CD4-positive, alpha-beta T cell treated with Interleukin-6 at 100 ng/mL for 8 hours (primary cell): ENCODE measurements at places on chromosomes 2 and 18.
A peak's percentile ranks its signal among the peaks of the same experiment; 100 is the strongest.

DNA sequence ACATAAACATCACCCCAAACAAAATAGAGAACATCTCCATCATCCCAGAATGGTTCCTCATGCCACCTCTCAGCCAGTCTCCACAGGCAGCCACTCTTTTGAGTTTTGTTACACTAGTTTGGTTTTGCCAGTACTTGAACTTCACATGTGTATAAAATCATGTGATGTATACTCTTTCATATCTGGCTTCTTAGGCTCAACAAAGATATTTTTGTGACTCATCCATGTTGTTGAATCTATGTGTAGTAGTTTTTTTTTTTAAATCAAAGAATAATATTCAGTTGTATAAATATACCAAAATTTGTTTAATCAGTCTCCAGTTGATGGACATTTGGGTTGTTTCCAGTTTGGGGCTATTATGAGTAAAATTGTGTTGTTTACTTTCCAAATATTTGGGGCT lies 75.9 kb downstream of the PMS1 start:
- no peak for DNase-seq

GRCh38 chr2:191394043-191394442 lies 148.8 kb downstream of the MYO1B start:
- no peak for DNase-seq

DNA sequence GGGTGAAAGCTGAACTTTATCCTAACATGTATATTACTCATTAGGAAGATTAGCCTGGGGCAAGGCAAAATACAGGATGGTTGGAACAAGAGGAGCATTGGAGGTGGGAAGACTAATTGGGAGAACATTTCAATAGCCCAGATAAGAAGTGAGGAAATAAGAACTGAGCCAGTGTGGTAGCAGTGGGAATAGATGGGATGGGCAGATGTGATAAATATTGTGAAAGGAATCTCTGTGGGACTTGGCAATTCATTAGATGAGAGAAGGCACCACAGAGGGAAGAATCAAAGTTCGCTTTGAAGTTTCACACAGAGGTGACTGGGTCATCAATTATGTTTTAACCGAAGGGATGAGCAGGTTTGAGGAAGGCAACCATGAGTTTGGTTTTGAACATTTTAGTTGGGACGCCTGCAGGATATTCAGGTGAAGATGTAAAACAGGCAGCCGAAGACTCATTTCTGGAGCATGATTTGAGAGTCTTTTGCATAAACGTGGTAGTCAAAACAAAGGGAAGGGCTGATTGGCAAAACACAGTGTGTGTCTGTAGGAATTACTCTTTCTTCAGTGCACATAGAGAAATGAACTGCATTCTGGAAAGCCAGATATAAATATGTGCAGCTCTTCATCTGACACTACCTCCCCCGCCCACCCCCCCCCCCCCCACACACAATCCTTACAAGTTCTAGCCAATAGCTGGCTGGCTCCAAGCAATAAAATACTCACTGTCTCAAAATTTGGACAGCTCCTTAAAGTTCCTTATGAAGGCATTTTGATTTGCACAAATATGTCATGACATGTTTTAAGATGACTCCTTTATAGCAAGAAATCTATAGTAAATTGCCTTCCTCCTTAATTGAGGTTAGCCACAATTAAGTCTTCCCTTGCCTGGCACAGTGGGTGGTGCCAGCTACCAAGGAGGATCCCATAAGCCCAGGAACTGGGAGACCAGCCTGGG lies 1.9 kb upstream of the SLC1A4 start:
- DNase-seq: no peak

DNA sequence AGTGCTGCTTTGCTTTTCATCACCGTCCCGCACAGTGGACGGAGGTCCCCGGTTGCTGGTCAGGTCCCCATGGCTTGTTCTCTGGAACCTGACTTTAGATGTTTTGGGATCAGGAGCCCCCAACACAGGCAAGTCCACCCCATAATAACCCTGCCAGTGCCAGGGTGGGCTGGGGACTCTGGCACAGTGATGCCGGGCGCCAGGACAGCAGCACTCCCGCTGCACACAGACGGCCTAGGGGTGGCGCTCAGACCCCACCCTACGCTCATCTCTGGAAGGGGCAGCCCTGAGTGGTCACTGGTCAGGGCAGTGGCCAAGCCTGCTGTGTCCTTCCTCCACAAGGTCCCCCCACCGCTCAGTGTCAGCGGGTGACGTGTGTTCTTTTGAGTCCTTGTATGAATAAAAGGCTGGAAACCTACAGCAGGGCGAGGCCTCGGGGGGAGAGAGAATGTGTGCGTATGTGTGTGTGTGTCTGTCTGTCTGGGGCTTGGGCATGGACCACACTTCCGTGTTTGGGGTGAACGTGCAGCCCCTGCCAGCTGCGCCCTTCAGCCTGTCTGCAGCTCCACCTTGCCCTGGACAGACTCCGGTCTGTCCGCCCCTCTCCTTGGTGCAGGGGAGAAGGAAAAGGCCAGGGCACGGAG lies 32.3 kb downstream of the GPC1 start:
- DNase-seq: peak; percentile 0
